ENCODE measurements at places on chromosomes 11 and 22. TPM values are rescaled to one million over a fixed set of nuclear protein-coding genes. Genes with fewer than 3 reads are reported as not detected.

DNA sequence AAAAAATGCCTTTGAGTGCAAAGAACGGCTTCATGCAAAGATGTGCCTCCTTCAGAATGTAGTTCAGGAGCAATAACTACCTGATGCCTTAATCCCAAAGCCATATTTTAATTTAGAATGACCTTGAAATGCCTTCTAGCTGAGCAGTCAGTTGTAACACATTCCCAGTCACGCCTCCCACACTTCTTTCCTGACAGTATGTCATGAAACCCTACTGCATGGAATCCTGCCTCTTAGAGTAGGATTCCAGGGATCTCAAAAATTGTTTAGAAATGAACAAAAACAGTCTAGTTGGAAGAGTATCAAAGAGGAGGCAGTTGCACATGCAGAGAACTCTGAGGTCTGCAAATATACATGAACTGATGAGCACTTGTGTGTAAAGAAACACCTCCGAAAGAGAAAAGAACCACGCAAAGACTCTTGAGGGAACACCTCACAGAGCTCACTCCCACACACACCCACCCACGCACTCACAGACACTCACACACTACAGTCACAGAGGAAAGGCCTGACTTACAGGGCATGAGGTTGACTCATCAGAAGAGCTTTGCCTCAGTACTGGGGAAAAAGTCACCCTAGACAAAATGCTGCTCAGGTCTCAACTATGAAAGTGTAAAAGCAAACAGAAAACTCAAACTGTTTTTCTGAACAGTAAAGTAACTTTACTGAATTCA is 77.4 kb downstream of the GGTLC2 start:
- H3K4me3 ChIP-seq, result no peak overlapping the region
- peaks cover 65% of the 10 kb centered on the region for H3K27me3 ChIP-seq
- H3K36me3 ChIP-seq, result no peaks in the 10 kb centered on the region
- no peak for DNase-seq

DNA sequence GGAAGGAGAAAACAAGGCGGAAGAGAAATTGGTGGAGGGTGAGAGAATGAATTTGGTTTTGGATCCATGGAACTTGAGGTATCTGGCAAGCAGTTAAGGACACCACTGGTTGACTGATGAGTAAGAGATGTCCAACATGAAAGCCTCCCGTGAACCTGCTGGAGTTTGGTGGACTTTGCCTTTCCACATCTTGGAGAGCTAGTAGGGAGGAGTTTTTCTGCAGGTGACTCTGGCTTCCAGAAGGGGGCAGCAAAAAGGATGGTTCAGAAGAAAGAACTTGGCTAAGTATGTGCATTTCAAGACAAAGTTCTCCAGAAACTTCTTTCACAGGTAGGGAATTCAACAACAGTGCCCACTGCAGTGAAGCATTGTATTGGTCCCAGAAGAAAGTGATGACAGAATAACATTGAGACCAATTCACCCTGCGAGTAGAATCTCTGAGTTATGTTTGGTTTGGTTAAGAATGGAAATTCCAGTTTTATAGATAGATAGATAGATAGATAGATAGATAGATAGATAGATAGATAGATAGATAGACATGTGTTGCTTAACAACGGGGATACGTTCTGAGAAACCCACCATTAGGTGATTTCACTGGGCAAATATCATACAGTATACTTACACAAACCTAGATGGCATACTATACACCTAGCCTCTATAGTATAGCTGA is 28.5 kb downstream of the DCDC1 start:
- no peaks in the 10 kb centered on the region for H3K4me1 ChIP-seq
- no peak for DNase-seq
- no peaks in the 10 kb centered on the region for H3K36me3 ChIP-seq
- no peak overlapping the region for H3K4me3 ChIP-seq
- H3K27ac ChIP-seq, result no peak overlapping the region

The CRYBB3 gene
- total RNA-seq, result not detected

The OR5J2 gene
- not detected for total RNA-seq

Data from type B pancreatic cell (in vitro differentiated cells).